ENCODE measurements at places on chromosomes 2 and 18.
A peak's percentile ranks its signal among the peaks of the same experiment; 100 is the strongest.

GRCh38 chr2:109171444-109172334 is 42.7 kb downstream of the SH3RF3 start:
- no peak overlapping the region for H3K4me3 ChIP-seq
- no peaks in the 10 kb centered on the region for H3K27me3 ChIP-seq
- peaks cover 4% of the 10 kb centered on the region for H3K36me3 ChIP-seq

- no peak overlapping the region for H3K4me3 ChIP-seq
- DNase-seq = no peak
- H3K27ac ChIP-seq = no peak overlapping the region
- H3K4me1 ChIP-seq = peaks cover 2% of the 10 kb centered on the region
Measured at GRCh38 chr2:54384301-54385203, 71.6 kb upstream of the SPTBN1 start.

DNA sequence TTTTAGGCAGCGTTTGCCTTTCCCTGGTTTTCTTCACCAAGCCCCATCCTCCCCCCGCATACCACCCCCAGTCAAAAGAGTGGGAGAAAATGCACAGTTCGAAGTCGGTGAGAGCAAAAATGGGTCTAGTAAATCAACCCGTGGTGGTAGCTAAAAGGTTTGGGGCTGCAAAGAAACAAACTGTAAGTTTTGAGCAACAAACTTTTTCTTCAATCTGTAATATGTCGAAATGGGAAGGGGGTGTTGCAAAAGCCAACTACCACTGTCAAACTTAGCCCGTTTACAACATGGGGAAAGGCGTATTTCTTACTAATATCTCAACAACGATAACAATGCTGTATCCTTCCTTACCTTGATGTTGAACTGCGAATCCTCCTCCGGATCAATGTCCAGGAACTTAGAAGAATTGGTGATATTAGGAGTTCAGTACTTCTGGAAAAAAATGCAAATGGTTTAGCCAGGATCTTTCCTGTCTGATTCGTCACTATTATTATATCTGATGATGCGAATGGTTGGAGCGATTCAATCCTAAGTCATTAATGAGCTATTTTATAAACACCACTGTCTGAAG is 2.4 kb upstream of the SATB2 start:
- peak overlapping the region; percentile 87 for H3K4me3 ChIP-seq
- no peak for DNase-seq
- peaks cover 73% of the 10 kb centered on the region for H3K27me3 ChIP-seq

DNA sequence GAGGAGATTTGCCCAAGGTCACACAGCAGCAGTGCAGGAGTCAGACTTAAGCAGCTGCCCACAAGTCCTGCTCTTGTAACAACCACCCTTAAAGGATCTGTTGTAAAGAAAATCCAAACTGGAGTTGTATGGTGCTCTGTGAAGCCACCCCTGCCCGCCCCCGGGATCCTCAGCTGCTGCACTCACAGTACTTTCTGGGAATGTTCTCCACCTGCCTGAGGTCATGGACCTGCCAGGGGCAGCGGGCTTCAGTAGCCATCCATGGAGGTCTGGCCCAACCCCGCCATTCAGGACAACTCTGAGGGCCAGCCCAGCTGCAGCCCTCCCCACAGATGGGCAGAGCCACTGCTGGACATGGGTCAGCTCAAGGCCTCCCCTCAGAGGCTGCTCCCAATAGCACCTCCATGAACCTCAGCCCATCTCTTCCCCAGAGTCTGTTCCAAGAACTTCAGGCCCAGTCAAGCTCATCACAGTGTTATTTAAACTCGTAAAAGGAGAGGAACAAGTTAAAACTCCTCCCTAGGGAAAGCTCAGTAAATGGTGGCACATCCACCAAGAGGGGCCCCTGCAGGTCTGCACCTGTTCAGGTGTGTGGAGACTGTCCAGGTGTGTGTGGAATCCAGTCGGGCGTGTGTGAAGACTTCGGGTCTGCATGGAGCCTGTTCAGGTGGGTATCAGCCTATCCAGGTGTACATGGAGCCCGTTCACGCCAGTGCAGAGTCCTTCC is 39.4 kb upstream of the GPC1 start:
- no peak overlapping the region for H3K27ac ChIP-seq
- peaks cover 9% of the 10 kb centered on the region for H3K4me1 ChIP-seq
- H3K36me3 ChIP-seq = no peaks in the 10 kb centered on the region
- H3K4me3 ChIP-seq = no peak overlapping the region

- H3K27me3 ChIP-seq = peaks cover 2% of the 10 kb centered on the region
- H3K36me3 ChIP-seq = no peaks in the 10 kb centered on the region
- no peak overlapping the region for H3K27ac ChIP-seq
- H3K4me1 ChIP-seq = no peaks in the 10 kb centered on the region
Measured at GRCh38 chr2:195984923-195985726, 83.5 kb downstream of the DNAH7 start.

DNA sequence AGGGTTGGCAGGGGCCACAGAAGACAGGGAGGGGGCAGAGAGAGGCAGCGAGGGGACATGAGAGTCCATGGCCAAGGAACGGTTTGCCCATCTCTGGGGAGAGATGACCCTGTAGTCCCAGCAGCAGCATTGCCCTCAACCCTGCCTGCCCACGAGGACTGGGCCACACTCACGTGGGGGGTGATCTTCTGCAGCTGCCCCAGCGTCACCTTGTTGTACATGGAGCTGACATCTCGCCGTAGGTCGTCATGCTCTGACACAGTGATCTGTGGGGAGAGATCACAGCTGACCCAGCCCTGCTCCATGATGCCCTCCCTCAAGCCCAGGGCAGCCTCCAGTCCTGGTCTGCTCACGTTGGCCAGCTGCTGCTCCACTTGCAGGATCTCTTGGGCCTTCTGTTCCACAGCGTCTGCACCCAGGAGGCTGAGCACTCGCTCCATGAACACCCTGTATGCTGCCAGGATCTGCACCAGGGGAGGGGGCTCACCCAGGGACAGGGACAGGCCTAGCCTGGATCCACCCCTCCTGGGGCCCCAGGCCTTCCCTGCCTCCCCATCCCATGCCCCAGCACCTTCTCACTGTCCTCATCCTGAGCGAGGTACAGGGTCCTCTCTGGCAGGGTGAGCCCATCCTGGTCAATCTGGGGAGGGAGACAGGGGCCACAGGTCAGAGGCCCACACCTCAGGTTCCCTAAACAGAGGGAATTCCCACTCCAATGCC is 2.8 kb downstream of the ECEL1 start:
- peaks cover 43% of the 10 kb centered on the region for H3K27me3 ChIP-seq
- no peak overlapping the region for H3K27ac ChIP-seq
- no peaks in the 10 kb centered on the region for H3K4me1 ChIP-seq
- H3K4me3 ChIP-seq = no peak overlapping the region
- peak; percentile 25 for DNase-seq
- H3K36me3 ChIP-seq = no peaks in the 10 kb centered on the region

DNA sequence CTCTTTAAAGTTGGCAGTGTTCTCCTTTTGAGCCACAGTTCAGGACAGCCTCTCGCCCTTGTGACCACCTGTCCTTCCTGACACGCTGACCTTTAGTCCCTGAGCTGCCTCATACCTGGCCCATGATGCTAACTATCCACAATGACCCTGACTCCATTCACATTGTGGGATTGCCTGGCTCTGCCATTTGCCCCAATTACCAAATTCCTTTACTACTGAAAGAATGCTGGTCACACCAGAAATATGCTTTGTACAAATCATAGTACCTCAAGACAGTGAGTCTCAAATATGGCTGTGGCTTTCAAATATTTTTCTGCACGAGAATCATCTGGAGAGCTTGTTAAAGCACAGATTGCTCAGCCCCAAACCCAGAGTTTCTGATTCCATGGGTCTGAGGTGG is 54.2 kb downstream of the LTBP1 start:
- no peak overlapping the region for H3K4me3 ChIP-seq
- no peak for DNase-seq
- no peaks in the 10 kb centered on the region for H3K36me3 ChIP-seq
- no peaks in the 10 kb centered on the region for H3K27me3 ChIP-seq
- H3K4me1 ChIP-seq = no peaks in the 10 kb centered on the region

- peaks cover 5% of the 10 kb centered on the region for H3K4me1 ChIP-seq
- peaks cover 13% of the 10 kb centered on the region for H3K27me3 ChIP-seq
- peak overlapping the region; percentile 33 for H3K4me3 ChIP-seq
- H3K27ac ChIP-seq = no peak overlapping the region
- H3K36me3 ChIP-seq = no peaks in the 10 kb centered on the region
Measured at GRCh38 chr2:199581935-199582360, 124.2 kb upstream of the SATB2 start.

GRCh38 chr2:41716497-41716896 is 331.3 kb upstream of the PKDCC start:
- H3K4me1 ChIP-seq = peaks cover 11% of the 10 kb centered on the region
- DNase-seq = no peak
- peaks cover 5% of the 10 kb centered on the region for H3K36me3 ChIP-seq
- H3K27me3 ChIP-seq = peaks cover 3% of the 10 kb centered on the region
- no peak overlapping the region for H3K4me3 ChIP-seq
- H3K27ac ChIP-seq = no peak overlapping the region

GRCh38 chr18:11669948-11670275 is 19.2 kb upstream of the GNAL start:
- H3K27me3 ChIP-seq = peaks cover 7% of the 10 kb centered on the region
- no peak overlapping the region for H3K4me3 ChIP-seq
- H3K36me3 ChIP-seq = no peaks in the 10 kb centered on the region
- DNase-seq = no peak
- H3K27ac ChIP-seq = no peak overlapping the region

DNA sequence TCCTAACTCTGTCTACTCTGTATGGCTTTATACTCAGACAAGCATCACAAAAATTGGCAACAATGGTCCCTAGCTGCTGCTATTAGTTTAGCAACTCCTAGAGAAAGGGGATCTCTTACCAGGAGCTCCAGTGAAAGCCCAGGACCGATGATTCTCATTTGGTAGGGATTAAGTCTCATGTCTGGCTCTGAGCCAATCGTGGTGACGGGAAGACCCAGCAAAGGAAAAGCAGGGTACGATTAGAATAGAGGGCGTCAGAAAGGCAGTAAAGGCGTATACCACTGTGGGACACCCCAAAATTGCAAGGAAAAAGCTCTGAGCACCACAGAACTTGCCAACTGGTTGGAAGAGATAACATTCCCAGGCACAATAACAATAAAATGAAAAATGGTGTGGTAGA is 129.5 kb downstream of the MTCL1 start:
- H3K4me1 ChIP-seq = no peaks in the 10 kb centered on the region
- no peak for DNase-seq
- peaks cover 3% of the 10 kb centered on the region for H3K36me3 ChIP-seq
- H3K27me3 ChIP-seq = peaks cover 4% of the 10 kb centered on the region
- no peak overlapping the region for H3K4me3 ChIP-seq
